ENCODE measurements at places on chromosomes 1 and 21. TPM values are rescaled to one million over a fixed set of nuclear protein-coding genes. Genes with fewer than 3 reads are reported as not detected.

CTSE gene
- not detected for total RNA-seq

DNA sequence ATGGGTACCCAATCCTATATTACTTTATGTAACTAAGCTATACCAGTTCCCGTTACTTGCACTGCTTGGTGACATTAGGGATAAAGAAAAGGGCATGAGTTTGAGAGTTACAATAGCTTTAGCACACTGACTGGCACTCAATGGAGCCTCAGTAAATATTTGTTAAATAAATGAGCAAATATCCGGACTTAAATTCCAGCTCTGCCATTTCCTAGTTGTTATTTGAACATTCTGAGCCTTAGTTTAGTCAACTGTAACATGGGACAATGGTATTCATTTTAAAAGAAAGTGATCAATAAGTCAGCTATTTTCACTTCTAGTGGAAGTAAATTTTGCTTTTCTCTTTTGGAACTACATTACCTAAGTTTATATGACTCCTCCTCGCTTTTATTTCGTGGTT lies 198.7 kb downstream of the ZC3H11B start:
- no peaks in the 10 kb centered on the region for H3K36me3 ChIP-seq
- H3K4me3 ChIP-seq, result no peak overlapping the region
- no peaks in the 10 kb centered on the region for H3K27me3 ChIP-seq
- H3K27ac ChIP-seq, result no peak overlapping the region

DNA sequence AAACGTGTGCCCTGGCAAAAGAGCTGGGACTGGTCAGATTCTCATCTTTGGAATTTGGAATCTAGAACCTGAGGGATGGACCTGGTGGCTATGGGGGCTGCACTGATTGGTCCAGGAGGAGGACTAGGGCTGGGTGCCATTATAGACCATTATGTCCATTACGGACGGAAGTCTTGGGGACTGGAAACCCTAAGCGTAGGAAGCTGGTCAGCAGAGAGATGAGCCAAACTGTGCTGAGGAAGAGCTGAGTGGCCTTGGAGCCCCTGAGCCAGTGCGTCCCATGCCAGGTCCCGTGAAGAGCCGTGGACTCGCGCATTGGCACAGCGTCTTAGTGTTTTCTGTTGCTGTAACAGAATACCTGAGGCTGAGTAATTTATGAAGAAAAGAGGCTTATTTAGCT lies 10.0 kb downstream of the MRAP start:
- no peak for DNase-seq
- no peak overlapping the region for H3K4me3 ChIP-seq
- no peaks in the 10 kb centered on the region for H3K4me1 ChIP-seq
- H3K27ac ChIP-seq, result no peak overlapping the region
- H3K27me3 ChIP-seq, result no peaks in the 10 kb centered on the region
- peaks cover 32% of the 10 kb centered on the region for H3K36me3 ChIP-seq

CACNA1E gene
- total RNA-seq, result 0.04 TPM

- H3K4me3 ChIP-seq, result no peak overlapping the region
- no peaks in the 10 kb centered on the region for H3K36me3 ChIP-seq
- no peak overlapping the region for H3K27ac ChIP-seq
- no peaks in the 10 kb centered on the region for H3K4me1 ChIP-seq
- no peaks in the 10 kb centered on the region for H3K27me3 ChIP-seq
Measured at GRCh38 chr1:113217447-113218208, 144.6 kb downstream of the LRIG2 start.

DNA sequence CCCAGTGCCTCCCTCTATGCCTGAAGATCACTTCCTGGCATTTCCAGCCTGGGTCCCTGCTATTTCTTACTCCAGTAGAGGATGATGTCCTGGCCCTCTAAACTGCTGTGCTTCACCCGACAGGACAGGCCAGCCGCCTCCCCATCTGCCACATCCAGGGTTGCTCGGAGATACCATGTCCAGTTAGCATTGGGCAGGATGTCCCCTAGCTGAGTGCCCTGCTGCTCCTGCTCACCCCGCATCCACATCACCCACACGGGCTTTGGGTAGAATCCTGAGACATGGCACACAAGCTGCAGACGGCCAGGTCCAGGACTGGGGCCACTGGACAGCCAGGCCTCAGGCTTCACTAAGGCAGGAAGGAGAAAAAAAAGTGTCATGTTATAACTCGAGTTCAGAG lies 2.0 kb downstream of the CD1B start:
- H3K36me3 ChIP-seq, result no peaks in the 10 kb centered on the region
- no peak overlapping the region for H3K4me3 ChIP-seq
- no peak for DNase-seq
- no peaks in the 10 kb centered on the region for H3K4me1 ChIP-seq

VWA5B1 gene
- total RNA-seq, result not detected

GBP7 gene
- total RNA-seq, result not detected

FCRLB gene
- total RNA-seq, result 0.13 TPM

GRCh38 chr1:88291611-88292354 lies 392.3 kb upstream of the PKN2 start:
- H3K36me3 ChIP-seq, result no peaks in the 10 kb centered on the region
- no peak overlapping the region for H3K4me3 ChIP-seq
- H3K4me1 ChIP-seq, result no peaks in the 10 kb centered on the region
- no peak for DNase-seq
- no peak overlapping the region for H3K27ac ChIP-seq

SYT6 gene
- 0.34 TPM for total RNA-seq

GRCh38 chr1:244065960-244066388 lies 14.9 kb downstream of the ZBTB18 start:
- H3K27me3 ChIP-seq, result no peaks in the 10 kb centered on the region
- no peaks in the 10 kb centered on the region for H3K4me1 ChIP-seq
- no peak overlapping the region for H3K4me3 ChIP-seq

- peaks cover 34% of the 10 kb centered on the region for H3K4me1 ChIP-seq
- no peak overlapping the region for H3K4me3 ChIP-seq
- DNase-seq, result no peak
- no peaks in the 10 kb centered on the region for H3K36me3 ChIP-seq
- no peaks in the 10 kb centered on the region for H3K27me3 ChIP-seq
Measured at GRCh38 chr1:55246896-55247295, 31.7 kb upstream of the USP24 start.

DNA sequence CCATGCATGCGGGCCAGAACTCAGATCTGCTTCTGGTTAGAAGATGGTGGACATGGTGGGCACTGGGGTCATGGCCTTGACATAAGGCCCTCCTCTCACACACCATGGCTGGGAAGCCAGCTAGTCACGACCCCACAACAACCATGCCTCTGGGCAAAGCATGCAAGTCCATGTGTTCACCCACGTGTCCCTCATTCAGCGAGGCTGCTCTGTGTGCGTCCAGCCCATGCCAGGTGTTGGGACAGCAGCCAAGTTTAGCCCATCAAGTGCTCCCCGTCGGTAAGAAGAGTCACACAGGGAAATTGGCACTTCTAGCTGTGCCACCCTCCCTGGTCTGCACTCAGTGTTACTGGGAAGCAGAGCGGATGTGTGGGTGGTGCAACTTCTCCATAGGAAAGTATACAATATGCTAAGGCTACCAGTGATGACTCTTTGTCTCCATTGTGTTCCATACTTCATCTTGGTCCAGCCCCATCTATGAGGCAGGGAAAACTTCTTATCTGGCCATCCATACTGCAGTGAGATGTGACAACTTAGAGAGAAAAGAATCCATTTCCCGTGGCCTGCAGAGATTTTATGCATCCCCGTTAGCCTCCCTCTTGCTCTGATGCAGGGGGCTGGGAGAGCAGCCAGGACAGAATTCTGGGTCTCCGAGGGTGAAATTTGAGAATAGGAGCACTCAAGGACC lies 198.0 kb downstream of the GRIK3 start:
- H3K27ac ChIP-seq, result no peak overlapping the region
- H3K27me3 ChIP-seq, result peaks cover 24% of the 10 kb centered on the region
- DNase-seq, result no peak

CD2 gene
- total RNA-seq, result 0.62 TPM

CXADR gene
- 0.12 TPM for total RNA-seq

DNA sequence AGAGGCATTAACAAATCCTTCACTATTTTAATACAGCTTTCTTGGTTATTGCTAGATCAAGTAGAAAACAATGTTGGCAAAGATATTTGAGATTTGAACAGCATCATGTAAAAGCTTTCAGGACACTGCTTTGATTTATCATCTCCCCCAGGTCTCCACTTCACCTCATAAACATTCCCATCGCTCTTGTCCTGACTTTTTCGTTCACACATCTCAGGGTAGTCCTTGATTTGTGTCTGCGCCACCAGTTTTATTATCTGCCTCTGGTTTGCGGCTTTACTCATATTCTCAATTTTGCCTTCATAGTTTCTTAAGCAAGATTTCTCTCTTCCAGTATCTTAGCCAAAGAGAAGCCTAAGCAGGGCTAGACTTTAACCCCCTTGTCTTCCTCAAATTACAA lies 63.5 kb upstream of the ROR1 start:
- H3K4me3 ChIP-seq, result no peak overlapping the region
- DNase-seq, result no peak

NUCKS1 gene
- 140 TPM for total RNA-seq

DNA sequence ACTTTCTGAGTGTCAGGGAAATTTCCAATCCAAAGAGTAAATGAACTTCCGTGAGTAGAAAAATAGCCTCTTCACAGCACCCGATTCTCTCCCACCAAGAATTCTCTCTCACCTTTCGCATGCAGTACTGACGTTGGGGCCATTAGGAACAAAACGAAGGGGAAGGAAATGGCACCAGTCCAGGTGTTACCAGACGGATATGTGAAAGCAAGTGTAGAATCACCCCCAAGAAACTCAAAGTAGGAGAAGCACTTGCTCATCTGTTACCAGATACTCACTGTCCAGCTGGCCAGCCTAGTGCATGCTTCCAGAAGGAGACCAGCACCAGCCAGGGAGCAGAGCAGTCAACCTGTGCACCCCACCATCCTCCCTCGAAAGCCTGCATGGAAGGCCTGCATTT lies 55.1 kb downstream of the ITPKB start:
- peaks cover 72% of the 10 kb centered on the region for H3K4me1 ChIP-seq
- H3K4me3 ChIP-seq, result no peak overlapping the region
- H3K27ac ChIP-seq, result no peak overlapping the region
- no peaks in the 10 kb centered on the region for H3K36me3 ChIP-seq
- no peak for DNase-seq

GRCh38 chr1:65289449-65289848 lies 19.9 kb upstream of the DNAJC6 start:
- no peaks in the 10 kb centered on the region for H3K4me1 ChIP-seq
- no peaks in the 10 kb centered on the region for H3K36me3 ChIP-seq
- DNase-seq, result no peak

DNA sequence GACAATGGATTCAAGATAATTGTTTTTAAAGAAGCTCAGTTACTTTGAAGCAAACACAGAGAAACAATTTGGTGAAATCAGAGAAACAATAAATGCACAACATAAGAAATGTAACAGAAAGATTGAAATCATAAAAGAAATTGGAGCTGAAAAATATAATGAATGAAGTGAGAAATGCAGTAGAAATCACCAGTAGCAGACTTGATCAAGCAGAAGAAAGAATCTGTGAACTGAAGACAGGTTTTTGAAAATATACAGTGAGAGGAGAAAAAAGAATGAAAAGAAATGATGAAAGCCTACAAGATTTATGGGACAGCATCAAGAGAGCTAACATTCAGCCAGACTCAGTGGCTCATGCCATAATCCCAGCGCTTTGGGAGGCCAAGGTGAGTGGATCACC lies 4.2 kb upstream of the SELP start:
- H3K36me3 ChIP-seq, result no peaks in the 10 kb centered on the region
- no peak overlapping the region for H3K4me3 ChIP-seq
- no peak overlapping the region for H3K27ac ChIP-seq
- DNase-seq, result no peak
- no peaks in the 10 kb centered on the region for H3K4me1 ChIP-seq

GRCh38 chr1:12161662-12162458 lies 4.9 kb upstream of the TNFRSF1B start:
- no peak overlapping the region for H3K4me3 ChIP-seq
- H3K27me3 ChIP-seq, result no peaks in the 10 kb centered on the region
- peak overlapping the region; percentile 54 for H3K27ac ChIP-seq

GRCh38 chr1:13784971-13785370 lies 85.0 kb downstream of the PRDM2 start:
- peaks cover 61% of the 10 kb centered on the region for H3K36me3 ChIP-seq
- no peak overlapping the region for H3K4me3 ChIP-seq
- no peaks in the 10 kb centered on the region for H3K27me3 ChIP-seq
- peaks cover 18% of the 10 kb centered on the region for H3K4me1 ChIP-seq
- no peak for DNase-seq
- H3K27ac ChIP-seq, result no peak overlapping the region

- H3K4me1 ChIP-seq, result peaks cover 18% of the 10 kb centered on the region
- no peak overlapping the region for H3K4me3 ChIP-seq
- no peak for DNase-seq
- H3K27me3 ChIP-seq, result no peaks in the 10 kb centered on the region
- H3K36me3 ChIP-seq, result no peaks in the 10 kb centered on the region
Measured at GRCh38 chr1:234774971-234775370, 165.0 kb upstream of the IRF2BP2 start.

- no peaks in the 10 kb centered on the region for H3K4me1 ChIP-seq
- DNase-seq, result no peak
- H3K36me3 ChIP-seq, result no peaks in the 10 kb centered on the region
- H3K27ac ChIP-seq, result no peak overlapping the region
Measured at GRCh38 chr1:56003846-56004245, 575.5 kb downstream of the PLPP3 start.

- H3K27ac ChIP-seq, result no peak within 1 kb of the TSS
- no peaks in the 10 kb centered on the region for H3K36me3 ChIP-seq
- no peak for DNase-seq
- no peak within 1 kb of the TSS for H3K4me3 ChIP-seq
- no peaks in the 10 kb centered on the region for H3K27me3 ChIP-seq
Measured at GRCh38 chr1:161089251-161089924, at the start of gene NECTIN4. Gene NECTIN4, minus strand, starts transcription at chr1:161089558. Its CDS starts 262 bp downstream, at chr1:161089296.

KTI12 gene
- total RNA-seq, result 4.1 TPM

KCNJ6 gene
- total RNA-seq, result not detected

- peak; percentile 72 for DNase-seq
- H3K4me1 ChIP-seq, result peaks cover 46% of the 10 kb centered on the region
- no peaks in the 10 kb centered on the region for H3K36me3 ChIP-seq
- H3K4me3 ChIP-seq, result peak overlapping the region; percentile 15
- H3K27me3 ChIP-seq, result no peaks in the 10 kb centered on the region
Measured at GRCh38 chr1:91830242-91831131, 55.5 kb downstream of the TGFBR3 start.

F13B gene
- not detected for total RNA-seq

DNA sequence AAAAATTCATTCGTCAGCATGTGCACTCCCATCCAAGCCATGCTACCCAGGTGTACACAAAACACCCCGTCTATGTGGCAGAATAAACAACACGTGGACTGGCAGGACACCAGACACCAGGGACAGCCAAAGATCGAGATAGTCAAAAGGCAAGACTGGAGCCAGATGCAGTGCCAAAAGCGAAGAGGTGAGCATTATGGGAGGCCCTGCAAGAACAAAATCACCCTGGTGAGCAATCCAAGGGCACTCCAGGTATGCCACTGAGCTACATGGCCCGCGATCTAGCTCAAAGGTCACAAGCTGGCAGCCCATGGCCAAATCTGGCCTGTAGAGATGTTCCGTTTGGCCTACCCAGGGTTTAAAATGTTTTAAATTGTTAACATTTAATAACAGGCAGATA lies 33.7 kb downstream of the PLPP3 start:
- H3K4me1 ChIP-seq, result peaks cover 78% of the 10 kb centered on the region
- H3K27me3 ChIP-seq, result no peaks in the 10 kb centered on the region
- H3K27ac ChIP-seq, result peak overlapping the region; percentile 25
- no peak overlapping the region for H3K4me3 ChIP-seq
- no peaks in the 10 kb centered on the region for H3K36me3 ChIP-seq
- no peak for DNase-seq

GRCh38 chr1:201877877-201878401 lies 10.8 kb upstream of the SHISA4 start:
- DNase-seq, result no peak
- peaks cover 35% of the 10 kb centered on the region for H3K36me3 ChIP-seq
- H3K4me1 ChIP-seq, result peaks cover 47% of the 10 kb centered on the region
- H3K27me3 ChIP-seq, result no peaks in the 10 kb centered on the region
- peak overlapping the region; percentile 75 for H3K27ac ChIP-seq
